CD4-positive, alpha-beta T cell treated with Interleukin-12 subunit alpha and Interleukin-12 subunit beta, for 1 hour (primary cell): ENCODE measurements at places on chromosomes 7 and 10.

- no peak for DNase-seq
Measured at GRCh38 chr7:156692849-156693248, 52.3 kb downstream of the RNF32 start.

DNA sequence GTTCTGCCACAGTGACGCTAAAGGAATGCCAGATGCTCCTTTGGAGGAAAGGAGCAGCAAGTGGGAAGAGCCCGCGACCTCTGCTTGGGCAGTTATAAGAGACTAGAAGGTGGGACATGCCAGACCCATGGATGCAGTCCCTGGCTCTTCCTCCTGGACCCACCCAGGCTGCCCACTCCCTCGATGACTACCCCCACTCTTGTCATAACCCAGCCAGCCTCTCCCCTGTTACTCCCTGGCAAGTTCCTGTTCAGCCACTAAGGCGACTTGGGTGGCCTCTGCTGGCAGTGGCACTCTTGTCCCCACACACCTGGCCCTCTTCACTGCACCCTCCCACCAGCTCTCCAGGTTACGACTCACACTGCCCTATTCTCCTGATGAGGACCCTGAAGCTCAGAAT is 33.5 kb downstream of the COL13A1 start:
- DNase-seq = no peak

- no peak for DNase-seq
Measured at GRCh38 chr10:130453721-130454542, 317.7 kb downstream of the GLRX3 start.

DNA sequence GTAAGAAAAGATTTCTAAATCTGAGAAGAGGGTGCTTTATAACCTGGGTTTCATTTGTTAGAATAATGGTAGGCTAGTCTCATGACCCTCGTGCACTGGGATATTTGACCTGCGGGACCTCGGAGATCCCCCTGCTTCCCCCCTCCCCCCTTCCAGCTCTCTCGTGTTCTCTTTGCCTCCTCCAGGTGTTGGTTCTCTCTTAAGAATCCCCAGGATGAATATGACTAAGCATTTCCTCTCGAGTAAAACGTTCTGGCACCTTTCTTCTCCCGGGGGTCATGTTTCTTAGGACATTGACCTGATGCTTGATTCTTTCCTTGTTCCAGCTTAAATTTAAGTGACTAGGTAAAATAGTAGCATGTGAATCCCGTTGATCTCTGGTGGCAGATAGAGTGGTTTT is 71.2 kb downstream of the SHH start:
- no peak for DNase-seq

- DNase-seq = no peak
Measured at GRCh38 chr7:78253850-78254725, 455.5 kb downstream of the PHTF2 start.

GRCh38 chr10:72625276-72625607 is 637 bp downstream of the MICU1 start:
- no peak for DNase-seq

GRCh38 chr7:6273917-6274630 is 1.6 kb upstream of the CYTH3 start:
- DNase-seq = no peak

DNA sequence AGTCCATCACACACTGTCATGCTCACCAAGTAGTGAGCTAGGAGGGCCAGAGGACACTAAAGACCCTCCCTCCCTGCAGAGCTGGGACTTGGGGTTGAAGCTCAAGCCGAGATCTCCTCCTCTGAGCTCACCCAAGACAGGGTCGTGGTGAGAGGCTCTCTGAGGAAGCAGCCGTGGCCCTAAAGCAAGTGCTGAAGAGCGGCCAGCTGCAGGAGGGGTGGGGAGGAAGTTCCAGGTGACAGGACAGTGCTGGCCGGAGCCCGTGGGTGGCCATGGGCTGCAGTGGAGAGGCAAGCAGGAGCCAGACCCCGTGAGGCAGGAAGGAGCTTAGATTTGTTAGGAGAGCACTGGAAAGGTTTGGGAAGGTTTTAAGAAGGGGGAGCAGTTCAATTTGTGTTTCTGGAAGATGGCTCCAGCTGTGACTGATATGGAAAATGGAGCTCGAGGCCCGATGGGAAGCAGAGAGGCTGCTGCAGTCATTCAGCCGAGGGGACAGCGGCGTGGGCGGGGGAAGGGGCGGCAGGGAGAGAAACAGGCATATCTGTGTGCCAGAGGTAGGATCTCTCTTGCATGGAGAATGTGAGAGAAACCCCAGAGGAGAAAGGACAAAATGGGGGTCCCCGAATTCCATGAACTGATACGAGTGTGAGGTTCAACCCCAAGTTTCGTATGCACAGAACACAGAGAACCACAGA is 26.9 kb upstream of the DNAAF5 start:
- DNase-seq = no peak

DNA sequence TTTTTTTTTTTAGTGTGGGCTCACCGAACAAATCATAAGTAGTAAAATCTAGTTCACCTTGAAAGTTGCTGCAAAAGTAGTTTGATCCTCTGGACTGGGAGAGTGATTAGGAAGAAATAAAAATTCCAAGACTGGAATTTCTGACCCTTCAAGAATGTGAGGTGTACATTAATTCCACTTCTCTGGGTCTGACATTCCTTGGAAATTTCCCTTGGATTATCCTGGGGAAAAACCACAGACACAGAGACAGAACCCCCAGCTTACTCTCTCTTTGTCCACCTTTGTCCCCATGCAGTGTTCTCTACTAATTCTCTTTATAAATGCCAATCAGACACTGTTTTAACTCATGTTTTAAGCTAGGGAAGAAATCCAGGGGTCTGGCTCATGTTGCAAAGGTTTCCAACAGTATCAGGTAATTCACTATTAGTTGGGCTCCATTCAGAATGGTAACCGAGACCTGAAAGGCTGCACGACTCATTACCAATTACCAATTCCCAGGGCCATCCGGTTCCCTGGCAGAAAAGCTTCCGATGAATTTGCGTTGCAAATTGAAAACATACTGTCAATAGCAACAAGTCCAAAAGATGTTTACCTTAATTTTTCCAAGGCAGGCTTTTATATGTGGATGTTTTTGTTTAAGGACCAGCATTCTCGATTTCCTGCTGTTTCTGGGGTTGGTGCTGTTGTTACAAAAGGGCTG is 86.3 kb downstream of the BAMBI start:
- DNase-seq = no peak

DNA sequence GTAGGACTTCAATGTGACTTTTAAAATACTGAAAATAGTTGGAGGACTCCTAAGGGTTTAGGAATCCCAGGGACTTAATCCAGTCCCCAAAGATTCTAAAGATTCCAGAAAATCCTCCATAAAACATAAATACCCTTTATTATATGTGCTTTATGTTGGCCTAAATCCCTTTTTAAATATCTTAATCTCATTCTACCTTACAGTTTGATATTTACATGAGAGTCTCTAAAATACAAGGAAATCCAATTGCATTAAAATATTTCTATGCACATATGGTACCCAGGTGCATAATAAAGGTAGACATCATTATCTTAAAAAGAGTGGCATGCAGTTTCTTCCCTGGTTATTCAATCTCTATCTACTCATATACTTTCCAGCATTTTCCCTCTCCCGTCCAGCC is 51.8 kb downstream of the BPGM start:
- no peak for DNase-seq

- DNase-seq = no peak
Measured at GRCh38 chr10:119643306-119644204, 7.6 kb upstream of the BAG3 start.

DNA sequence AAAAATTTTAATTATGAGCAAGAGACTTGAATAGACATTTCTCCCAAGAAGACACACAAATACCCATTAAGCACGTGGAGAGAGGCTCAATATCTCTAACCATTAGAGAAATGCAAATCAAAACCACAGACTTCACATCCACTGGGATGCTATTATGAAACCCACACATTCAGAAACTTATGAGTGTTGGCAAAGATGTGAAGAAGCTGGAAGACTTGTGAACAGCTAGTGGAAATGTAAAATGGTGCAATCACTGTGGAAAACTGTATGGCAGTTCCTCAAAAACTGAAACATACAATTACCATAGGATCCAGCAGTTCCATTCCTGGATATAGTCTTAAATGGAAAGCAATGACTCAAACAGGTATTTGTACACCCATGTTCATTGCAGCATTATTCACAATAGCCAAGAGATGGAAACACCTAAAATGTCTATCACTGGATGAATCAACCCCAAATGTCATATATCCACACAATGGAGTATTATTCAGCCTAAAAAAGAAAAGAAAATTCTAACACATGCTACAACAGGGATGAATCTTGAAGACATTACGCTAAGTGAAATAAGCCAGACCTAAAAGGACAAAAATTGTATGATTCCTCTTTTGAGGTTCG is 53.5 kb upstream of the FRMD4A start:
- DNase-seq = no peak

DNA sequence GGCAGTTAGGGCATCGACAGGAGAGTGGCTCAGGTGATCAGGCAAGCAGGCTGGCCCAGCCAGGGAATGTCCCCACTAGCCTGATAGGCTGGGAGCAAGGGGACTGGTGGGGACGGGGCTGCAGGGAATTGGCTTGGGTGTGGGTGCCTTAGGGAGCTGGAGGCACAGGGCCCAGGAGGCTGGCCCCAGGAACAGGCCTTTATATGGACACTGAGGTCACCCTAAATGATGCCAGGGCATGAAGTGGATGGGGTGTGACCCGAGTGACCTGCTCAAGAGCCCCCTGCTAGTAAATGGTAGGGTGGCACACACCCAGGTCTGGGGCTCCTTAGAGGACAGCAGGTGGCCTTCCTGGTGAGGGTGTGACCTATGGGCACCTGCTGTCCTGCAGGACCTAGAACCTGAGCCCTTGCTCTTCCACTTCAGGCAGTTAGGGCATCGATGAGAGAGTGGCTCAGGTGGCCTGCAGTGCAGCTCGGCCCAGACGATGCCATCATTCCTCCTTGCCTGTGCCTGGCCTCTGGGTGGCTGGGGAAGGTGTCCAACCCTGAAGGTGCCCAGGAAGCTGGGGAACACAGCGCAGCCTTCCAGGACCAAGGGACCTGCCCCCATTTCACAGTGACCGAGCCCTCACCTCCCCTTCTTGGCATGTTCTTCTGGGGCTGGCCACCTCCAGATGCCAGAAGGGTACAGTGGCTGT is 51.7 kb upstream of the LEP start:
- DNase-seq = no peak

GRCh38 chr7:37701769-37702168 is 18.2 kb downstream of the GPR141 start:
- no peak for DNase-seq

DNA sequence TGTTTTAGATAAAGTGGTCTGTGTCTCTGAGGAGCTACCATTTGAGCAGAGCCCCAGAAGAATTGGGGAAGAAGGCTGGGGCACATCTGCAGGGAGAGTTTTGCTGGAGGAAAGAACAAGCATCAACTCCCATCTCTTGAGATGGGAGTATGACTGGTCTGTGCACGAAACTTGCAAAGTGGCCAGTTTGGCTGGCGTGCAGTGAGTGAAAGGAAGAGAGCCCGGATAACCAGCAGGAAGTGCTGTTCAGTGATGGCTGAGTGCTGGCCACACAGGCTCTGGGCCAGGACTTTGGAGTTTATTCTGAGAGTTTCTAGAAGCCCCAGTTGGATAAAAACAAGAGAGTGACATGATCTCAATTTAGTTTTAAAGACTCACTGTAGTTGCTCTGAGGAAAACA is 34.4 kb upstream of the SVIL start:
- no peak for DNase-seq

- DNase-seq = no peak
Measured at GRCh38 chr7:2353113-2353935, 1.3 kb upstream of the EIF3B start.

GRCh38 chr10:8393531-8393930 is 339.0 kb downstream of the GATA3 start:
- DNase-seq = no peak

- DNase-seq = no peak
Measured at GRCh38 chr7:38550836-38551235, 80.3 kb downstream of the AMPH start.

DNA sequence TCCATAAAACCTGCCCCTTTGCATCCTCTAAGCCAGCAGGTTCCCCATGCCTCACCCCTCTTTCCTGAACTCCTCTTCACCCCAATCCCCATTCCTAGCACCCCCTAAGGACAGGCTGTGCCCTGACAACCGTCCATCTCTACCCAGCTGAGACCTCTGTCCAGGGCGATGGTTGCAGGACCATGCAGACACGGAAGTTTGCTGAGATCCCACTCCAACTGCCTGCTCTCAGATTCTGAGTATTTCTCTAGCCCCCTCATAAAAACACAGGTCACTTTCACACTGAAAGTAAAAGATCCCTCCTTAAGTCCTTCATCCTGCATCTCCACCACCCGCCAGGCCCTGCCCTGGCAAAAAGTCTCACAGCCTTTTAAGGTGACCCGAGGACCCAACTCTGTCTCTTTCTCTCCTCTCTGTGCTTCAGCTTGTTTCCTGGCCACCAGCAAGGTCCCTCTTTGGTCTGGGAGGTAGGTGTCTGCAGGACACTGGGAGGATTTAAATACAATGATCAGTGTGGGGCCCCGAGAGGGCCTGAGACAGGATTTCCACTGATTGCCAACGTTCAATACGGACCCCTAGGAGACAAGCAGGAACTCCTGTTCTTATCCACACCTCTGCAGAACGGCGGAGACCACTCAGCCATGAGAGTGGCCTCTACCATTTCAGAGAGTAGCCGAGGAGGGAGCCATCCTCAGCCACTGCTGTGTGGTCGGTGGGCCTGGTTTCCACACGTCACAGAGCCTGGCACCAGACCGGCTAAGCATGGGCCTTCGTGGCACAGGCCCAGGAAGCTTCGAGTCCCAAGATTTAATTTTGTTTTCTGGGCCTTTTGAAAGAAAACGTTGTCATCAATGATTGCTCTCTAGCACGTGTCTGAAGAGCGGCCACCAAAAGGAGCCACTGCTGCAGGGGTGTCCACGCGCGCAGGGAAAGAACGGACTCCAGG is 27.9 kb downstream of the CALML3 start:
- DNase-seq = no peak

DNA sequence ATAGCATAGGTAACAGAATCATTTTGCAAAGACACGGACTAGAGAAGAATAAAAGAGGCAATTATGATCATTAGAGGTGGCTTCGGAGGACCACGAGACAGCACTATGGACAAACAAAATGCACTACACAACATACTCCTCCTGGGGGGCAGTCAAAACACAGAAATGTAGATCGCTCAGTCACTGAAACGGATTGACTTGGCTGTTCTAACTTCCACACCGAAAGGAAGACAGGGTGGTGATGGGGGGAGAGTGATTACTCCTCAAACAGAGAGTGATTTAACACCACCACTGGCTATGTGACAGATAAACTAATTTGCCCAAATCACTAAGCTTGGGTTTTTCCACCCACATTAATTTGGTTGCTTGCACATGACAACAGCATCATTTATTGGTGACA is 14.1 kb upstream of the PPA1 start:
- no peak for DNase-seq

GRCh38 chr10:84047258-84048010 is 91.9 kb upstream of the GHITM start:
- DNase-seq = no peak

DNA sequence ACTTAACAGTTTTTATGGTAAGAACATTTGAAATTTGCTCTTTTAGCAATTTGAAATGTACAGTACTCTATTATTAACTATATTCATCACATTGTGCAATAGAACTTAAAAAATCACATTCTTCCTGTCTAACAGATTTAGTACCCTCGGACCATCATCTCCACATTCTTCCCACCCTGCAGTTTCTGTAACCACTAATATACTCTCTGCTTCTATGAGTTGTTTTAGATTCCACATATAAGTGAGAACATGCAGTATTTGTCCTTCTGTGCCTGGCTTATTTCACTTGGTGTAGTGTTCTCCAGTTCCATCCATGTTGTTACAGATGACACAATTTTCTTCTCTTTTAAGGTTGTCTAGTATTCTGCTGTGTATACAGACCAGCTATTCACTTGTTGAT is 88.9 kb upstream of the SEC61G start:
- DNase-seq = no peak

- DNase-seq = no peak
Measured at GRCh38 chr10:71704816-71705215, 14.8 kb downstream of the C10orf105 start.
